Stimulated activated CD4-positive, alpha-beta T cell treated with anti-CD3 and anti-CD28 coated beads, Interleukin-2, amount 100 ng/mL, for 24 hours (primary cell): ENCODE measurements at places on chromosomes 5 and 9.
A peak's percentile ranks its signal among the peaks of the same experiment; 100 is the strongest.

- no peak for DNase-seq
Observed at GRCh38 chr5:94228791-94229190, 389.6 kb downstream of the KIAA0825 start.

DNA sequence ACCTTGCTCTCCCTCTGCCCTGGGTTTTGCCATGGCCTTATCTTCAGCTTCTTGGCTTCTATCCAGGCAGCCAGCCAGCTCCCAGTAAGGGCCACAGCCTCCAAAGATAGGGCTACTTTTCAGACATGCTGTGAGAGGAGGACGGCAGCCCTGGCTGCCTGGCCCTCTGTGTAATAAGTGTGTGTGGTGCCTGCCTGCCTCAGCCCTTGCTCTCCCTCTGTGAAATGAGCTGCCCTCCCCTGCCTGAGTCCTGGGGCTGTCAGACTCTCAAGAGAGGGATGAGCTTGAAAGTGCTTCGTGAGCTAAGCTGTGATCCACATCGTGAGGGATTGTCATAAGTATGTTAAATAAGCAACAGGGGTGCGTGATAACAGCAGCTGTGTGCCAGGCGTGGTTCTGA is 8.1 kb downstream of the NDST1 start:
- DNase-seq = no peak

DNA sequence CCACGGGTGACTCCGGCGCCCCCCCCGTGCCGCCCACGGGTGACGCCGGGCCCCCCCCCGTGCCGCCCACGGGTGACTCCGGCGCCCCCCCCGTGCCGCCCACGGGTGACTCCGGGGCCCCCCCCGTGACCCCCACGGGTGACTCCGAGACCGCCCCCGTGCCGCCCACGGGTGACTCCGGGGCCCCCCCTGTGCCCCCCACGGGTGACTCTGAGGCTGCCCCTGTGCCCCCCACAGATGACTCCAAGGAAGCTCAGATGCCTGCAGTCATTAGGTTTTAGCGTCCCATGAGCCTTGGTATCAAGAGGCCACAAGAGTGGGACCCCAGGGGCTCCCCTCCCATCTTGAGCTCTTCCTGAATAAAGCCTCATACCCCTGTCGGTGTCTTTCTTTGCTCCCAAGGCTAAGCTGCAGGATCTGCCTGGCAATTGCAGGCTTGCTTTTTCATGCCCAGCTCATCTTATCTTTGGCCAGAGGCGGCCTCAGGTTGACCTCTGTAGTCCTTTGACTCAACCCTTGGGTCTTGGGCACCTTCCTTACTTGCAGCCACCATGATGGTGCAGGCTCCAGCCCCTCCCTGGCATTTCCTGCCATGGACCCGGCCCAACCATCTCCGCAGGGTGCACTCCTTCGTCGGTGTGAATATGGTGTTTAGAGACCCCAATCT is 9.8 kb downstream of the CEL start:
- DNase-seq = no peak

- no peak for DNase-seq
Observed at GRCh38 chr5:37316027-37316426, 54.9 kb downstream of the NUP155 start.

GRCh38 chr9:87510252-87510683 is 12.6 kb downstream of the DAPK1 start:
- DNase-seq = no peak

DNA sequence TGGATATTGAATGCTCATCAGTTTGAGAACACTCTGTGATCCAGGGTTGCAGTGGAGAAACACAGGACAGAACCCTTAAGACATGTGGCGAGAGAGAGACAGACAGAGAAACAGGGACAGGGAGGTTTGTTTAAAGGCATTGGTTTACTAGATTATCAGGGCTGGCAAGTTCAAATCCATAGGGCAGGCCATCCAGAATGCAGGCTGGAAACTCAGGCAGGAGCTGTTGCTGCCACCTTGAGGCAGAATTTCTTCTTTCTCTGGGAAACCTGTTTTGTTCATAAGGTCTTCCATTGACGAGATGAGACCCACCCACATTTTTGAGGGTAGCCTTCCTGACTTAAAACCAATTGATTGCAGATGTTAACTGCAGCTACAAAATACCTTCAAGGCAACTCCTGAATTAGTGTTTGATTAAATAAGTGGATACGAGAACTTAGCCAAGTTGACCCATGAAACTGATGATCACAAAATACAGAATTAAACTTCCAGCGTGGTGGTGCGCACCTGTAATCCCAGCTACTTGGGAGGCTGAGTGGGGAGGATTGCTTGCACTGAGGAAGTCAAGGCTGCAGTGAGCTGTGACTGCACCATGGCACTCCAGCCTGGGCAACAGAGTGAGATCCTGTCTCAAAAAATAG is 55.9 kb downstream of the NSUN2 start:
- no peak for DNase-seq

DNA sequence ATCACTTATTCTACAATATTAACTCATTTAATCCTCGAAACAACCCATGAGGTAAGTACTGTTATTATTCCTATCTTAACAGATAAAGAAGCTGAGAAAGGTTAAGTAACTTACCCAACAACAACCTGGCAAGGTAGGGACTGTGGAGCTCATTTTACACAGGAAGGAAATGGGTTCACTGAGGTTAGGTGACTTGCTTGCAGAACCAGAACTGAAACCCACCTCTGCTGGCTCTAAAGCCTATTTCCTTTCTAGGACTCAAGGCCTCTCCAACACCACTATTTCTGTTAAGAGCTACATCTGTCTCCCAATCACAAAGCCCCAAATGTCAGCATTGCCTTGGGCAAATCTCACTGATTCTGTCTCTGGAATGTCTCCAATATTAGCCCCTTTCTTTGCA is 38.9 kb upstream of the IFNK start:
- DNase-seq = no peak

DNA sequence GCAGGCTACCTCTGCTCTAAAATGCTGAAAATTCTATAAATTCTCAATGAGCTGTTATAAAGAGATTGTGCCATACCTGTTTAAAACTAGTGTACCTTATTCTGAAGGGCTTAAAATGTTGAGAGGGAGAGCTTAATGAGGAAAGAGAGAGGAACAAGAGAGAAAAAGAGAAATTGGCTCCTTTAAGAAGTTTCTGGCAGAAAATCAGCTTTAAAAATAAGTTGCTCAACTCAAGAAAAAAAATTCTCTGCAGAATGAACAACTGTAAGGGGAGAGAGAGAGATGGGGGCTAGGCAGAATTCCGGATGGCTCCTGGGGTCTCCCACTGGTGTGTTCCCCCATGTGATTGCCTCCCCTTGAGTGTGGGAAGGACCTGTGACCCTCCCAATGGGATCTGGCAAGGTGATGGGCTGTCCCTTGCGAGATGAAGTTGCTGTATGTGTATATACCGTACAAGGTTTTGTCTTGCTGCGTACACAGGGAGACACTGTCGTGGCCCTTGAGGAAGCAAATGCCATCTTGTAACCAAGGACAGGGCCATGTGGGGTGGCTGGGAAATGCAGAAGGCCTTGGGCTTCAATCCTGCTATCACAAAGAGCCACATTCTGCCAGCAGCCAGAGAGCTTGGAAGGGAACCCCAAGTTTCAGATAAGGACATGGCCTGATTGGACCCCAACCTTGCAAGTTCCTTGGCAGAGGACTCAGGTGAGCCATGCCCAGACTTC is 64.3 kb upstream of the S1PR3 start:
- no peak for DNase-seq

- DNase-seq = no peak
Observed at GRCh38 chr5:102891175-102891574, 136.1 kb downstream of the PAM start.

- no peak for DNase-seq
Observed at GRCh38 chr5:134459010-134459403, 47.3 kb upstream of the CDKN2AIPNL start.

DNA sequence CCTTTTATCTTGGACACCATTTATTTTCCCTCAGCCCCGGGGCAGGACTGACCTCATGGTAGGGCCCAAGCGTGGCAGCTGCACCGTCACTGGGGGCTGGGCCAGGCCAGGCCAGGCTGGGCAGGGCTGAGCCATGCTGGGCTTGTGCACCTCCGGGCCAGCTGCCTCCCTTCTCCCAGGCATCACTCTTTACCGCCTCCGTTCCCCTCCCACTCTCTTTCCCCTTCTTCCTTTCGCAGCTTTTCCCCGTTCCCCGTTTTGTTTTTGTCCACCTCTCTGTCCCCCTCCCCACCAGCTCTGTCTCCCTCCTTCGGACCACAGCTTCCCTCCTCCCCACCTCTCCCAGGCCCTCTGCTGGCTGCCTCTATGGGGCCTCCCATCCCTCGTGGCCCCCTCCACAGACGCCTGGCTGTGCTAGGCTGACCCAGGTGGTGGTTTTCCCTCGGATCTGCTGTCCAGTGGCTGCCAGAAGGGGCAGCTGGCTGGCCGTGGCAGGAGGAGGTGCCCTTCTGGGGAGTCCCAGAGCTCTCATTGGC is 17.9 kb downstream of the FGF18 start:
- no peak for DNase-seq

DNA sequence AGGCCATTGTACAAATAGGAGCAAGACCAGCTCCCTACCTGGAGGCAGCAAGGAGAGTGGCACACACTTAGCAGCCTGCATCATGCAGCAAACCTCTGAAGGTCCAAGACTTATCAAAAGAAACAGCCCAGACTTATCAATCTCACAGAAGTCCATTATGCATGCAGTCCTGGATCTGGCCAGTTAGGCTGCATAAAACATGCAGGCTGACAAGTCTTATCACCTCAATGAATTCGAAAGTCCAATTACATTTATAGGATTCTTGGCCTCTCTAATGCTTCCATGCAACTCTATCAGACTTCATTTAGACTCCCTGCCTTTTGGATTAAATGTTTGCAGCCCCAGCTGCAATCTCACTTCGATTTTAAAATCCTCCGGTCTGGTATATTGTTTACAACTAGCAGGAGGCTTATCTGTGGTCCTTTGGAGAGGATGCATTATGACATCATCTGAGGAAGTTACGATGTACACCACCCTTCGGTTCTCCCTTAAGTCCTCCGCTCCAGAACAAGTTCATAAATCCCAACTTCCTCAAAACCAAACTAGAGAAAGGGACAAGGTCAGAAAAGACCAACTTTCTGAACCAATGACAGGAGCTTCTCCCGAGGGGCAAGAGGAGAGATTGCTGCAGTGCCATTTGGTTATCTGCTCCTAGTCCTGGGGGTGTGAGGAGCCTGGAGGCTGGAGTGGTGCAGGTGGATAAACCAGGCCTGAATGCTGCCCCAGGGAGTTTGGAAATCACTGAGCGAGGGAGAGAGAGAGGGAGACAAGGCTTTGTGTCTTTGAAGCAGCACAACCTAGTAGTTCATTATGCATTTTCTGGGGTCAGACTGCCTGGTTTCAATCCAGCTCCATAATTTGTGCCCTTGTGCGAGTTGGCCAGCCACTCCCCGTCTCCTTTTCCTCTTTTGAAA is 313.9 kb downstream of the TLE1 start:
- DNase-seq = no peak

GRCh38 chr5:168528521-168529373 is at the start of gene FBLL1:
Gene FBLL1, plus strand, starts transcription at chr5:168529305. Its CDS starts 200 bp downstream, at chr5:168529505.
- DNase-seq = peak; percentile 43
